ENCODE measurements at places on chromosomes 7 and 10. TPM values are rescaled to one million over a fixed set of nuclear protein-coding genes. Genes with fewer than 3 reads are reported as not detected.

DNA sequence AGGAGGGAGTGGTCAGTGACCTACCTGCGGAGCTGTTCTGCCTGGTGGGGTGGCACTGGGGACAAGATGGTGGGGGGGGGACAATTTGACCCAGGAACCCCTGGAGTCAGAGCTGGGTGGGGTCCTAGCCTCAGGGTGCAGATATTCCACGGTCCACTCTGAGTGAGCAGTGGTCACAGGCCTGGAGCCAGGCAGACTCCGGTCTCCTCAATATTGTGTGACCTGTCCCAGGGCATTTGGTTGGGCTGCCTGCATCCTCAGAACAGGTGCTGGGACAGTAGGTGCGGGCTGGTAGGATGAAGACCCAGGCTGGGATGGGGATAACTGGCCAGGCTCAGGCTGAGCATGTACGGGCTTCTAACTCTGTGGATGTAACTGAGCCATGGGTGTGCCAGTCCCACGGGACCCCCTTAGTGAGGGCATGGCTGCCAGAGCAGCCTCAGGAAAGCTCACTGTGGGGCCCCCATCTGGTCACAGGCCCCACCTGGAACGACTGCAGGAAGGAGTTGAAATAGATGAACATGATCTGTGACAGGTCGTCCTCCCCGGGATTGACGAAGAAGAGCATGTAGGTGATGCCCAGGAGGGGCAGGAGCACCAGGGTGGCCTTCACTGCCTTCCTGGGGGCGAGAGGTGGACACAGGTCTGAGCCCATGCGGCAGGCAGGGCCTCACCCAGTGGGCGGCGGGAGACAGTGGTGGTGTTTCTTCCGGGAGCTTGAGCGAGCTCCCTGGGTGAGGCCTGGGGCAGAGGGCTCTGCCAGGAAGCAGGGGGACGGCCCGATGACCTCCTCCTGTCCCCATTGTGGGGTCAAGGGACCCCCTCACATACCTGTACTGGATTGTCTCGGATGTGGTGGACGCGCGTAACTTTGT lies 26.9 kb downstream of the CRHR2 start:
- DNase-seq: no peak

- DNase-seq: peak; percentile 57
Measured at GRCh38 chr7:32204361-32205018, 134.3 kb upstream of the PDE1C start.

DNA sequence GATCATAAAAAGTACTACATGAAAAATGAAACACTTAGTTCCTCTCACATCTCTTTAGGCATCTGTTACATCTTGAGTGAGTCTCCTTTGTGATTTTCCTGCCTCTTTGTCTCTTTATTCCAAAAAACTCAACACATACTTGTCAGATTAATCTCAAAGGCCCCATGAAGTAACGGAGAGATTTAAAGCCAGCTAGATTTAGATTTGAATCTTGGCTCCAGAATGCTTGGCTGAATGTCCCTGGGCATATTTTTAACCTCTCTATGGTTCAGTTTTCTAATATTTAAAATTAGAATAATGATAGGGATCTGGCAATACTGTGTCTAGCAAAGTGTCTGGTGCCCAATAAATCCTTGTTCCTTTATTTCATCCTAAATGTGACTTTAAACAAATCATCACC lies 140.0 kb downstream of the DGKB start:
- no peak for DNase-seq

- DNase-seq: no peak
Measured at GRCh38 chr10:63965846-63966245, 444.6 kb downstream of the REEP3 start.

- peak; percentile 71 for DNase-seq
Measured at GRCh38 chr7:17680026-17680425, 260.3 kb downstream of the SNX13 start.

- no peak for DNase-seq
Measured at GRCh38 chr7:23350466-23350865, 51.3 kb downstream of the MALSU1 start.

- no peak for DNase-seq
Measured at GRCh38 chr10:129965959-129966358, 1.9 kb upstream of the EBF3 start.

DNA sequence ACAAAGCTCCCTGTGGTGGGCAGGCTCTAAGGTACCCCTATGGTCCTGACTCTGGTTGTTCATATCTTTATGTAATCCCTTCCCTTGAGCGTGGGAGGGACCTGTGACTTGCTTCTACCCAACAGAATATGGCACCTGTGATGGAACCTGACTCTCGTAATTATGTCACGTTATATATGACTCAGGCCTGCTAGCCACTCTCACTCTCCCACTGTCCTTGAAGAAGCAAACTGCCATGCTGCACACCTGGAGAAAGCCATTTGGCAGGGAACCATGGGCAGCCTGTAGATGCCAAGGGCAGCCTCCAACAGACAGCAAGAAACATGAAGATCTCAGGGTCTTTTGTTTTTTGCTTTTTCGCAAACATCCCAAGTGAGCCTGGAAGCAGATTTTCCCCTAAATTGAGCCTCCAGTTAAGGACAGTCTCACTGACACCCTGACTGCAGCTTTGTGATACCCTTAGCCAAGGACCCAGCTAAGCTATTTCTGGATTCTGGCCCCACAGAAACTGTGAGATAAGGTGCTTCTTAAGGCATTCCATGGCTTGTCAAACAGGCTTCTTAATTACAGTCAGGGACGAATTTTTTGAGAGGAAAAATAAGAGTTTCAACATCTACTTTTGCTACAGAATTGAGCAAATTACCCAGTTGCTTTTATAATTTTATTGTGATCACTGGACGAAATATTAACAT lies 49.6 kb downstream of the IFIT5 start:
- no peak for DNase-seq

- DNase-seq: peak; percentile 99
Measured at GRCh38 chr10:31603235-31604087, 284.4 kb downstream of the ZEB1 start.

DNA sequence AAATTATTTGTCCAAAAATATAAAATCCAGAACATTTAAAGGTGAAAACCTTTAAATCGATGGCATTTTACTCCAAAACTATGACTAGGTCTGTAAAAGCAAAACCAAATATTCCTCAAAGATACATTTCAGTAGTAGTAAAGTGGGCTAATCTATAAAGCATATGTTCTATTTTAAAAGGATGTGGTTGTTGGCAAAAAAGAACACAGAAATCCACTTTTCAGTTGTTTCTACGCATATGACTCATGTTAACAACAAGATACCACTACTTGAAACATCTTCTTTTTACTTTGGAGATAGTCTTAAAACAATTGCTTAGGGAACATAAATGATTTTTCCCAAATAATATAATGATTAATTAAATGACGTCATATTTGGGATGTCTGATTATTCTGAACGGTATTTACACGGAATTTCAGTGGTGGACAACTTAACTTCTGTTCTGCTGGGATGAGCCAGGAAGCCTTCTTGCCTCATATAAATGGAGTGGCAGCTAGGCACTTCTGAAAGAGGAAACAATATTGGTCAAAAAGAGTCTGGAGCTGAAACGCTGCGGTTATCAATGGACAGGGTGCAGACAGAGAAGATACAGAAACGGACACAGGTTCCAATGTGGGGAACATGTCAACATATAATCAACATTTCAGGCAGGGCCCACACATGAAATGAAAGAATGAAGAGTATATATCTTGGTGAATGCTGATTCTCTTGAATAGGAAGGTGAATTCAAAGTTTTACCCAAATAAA lies 78.5 kb downstream of the ETV1 start:
- no peak for DNase-seq

DNA sequence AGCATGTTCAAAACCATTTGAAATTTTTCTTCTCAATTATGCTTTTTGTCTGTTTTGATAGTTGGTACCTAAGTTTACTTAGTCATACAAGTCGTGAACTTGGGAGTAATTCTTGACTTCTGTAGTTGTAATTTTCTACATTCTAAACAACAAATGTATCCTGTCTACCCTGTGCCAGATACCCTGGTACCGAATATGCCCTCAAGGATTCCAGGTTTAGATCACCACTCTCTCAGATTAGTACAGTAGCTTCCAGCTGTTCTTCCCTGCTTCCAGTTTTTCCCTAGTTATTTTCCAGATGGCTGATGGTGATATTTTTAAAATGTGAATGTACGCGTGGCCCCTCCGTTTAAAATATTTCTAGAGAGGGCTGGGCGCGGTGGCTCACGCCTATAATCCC lies 6.5 kb downstream of the STAM start:
- peak; percentile 44 for DNase-seq

- no peak for DNase-seq
Measured at GRCh38 chr7:102321351-102322201, 34.7 kb downstream of the SPDYE6 start.

DNA sequence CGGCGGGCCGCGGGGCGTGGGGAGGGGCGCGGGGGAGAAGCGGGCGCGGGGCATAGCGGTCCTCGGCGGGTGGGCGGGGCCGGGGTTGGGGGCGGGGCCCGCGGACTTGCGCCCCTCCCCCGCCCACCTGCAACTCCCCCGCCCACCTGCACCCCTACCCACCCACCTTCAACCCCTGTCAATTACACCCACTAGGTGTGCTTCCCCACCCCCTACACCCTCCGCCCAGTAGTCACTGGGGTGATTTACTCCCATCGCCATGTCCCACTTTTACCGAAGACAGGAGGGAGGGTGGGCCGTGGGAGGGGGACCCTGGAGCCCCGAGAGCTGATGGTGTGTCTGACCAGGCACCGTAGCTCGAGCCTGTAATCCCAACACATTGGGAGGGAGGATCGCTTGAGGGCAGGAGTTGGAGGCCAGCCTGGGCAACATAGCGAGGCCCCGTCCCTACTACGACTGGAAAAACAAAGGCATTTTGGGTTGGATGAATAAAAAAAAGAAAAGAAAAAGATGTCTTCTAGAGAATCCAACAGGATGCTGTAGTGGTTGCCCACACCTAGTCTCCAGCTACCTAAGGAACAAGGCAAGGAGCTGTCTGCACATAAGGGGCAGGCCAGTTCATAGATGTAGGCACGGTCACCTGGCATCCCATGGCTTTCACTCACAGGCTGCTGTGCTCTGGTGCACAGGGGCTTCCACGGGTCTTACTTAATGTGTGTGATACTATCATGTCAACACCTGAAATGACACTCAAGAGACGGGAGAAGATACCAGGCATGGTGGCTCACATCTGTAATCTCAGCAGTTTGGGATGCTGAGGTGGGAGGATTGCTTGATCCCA lies 761 bp downstream of the KCTD7 start:
- no peak for DNase-seq

- no peak for DNase-seq
Measured at GRCh38 chr10:1114315-1114714, 58.1 kb downstream of the WDR37 start.

DNA sequence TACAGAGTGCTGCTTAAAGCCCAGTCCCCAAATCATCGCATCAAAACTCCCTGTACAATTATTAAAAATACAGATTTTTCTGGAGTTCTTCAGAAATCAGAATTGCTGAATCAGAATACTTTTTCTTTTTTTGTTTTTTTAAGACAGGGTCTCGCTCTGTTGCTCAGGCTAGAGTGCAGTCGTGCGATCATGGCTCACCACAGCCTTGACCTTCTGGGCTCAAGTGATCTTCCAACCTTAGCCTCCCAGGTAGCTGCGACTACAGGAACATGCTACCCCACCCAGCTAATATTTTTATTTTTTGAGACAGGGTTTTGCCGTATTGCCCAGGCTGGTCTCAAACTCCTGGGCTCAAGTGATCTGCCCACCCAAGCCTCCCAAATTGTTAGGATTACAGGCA lies 3.9 kb downstream of the BBIP1 start:
- peak; percentile 74 for DNase-seq

- DNase-seq: peak; percentile 21
Measured at GRCh38 chr7:142384493-142384922, 126.7 kb upstream of the PRSS58 start.

DNA sequence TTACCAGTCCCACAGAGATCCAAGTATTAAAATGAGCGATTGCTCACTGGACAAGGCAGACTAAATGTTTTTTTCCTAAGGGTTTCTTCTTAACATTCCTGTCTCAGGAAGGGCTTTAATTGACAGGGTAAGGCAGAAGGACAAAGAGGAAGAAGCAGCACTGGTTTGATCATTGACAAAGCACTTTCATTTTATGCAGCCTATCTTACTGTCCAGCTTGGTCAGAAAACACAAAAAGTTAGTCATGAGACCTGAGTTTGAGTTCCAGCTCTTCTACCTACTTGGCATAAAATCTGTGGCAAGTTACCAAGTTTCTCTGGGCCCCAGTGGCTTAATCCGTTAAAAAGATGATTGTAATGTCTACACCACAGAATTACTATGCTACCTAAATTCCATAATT lies 458.5 kb downstream of the GFRA1 start:
- DNase-seq: no peak

DNA sequence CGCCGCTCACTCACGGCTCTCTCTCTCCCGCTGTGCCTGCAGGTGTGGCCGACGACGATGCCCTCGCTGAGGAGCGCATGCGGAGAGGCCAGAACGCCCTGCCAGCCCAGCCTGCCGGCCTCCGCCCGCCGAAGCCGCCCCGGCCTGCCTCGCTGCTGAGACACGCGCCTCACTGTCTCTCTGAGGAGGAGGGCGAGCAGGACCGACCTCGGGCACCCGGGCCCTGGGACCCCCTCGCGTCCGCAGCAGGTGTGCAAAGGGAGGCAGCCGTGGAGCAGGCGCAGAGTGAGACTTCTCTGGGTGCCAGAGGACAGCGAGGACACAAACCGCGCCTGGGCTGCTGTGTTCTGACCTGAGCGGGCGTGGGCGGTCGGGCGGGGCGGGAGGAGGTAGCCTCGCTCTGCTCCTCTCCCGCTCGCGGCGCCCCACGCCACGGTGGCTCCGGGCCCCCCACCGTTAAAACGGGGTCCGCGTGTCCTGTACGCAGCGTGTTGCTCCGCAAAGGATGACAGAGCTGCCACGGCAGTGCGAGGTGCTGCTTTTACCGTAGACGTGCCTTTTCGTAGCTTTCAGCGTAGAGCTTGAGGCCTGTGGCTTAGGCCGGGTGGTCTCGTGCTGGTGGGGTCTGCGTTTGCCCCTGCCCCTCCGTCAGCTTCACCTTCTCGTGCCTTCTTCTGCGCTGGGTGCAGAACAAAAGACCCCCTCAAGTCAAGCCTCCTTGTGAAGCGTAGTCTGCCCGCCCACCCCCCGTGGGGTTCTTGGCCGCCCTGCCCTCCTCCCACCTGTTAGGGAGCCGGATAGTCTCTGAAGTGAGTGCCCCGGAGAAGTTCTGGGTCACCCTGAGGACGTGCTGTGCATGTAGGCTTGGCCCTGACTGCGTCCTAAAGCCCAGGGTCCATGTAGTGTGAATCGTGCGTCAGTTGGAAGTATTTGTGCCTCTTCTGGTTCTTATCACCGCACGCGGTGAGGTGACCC lies 73.2 kb downstream of the DNAJB6 start:
- DNase-seq: no peak

GRCh38 chr10:59753267-59753666 lies at the start of gene MRLN:
MRLN (minus strand) TSS chr10:59753455.
- no peak for DNase-seq

TAS2R41 gene
- total RNA-seq: not detected

JAZF1 gene
- total RNA-seq: 4.0 TPM

TMEM196 gene
- total RNA-seq: not detected

NPTX2 gene
- 40.5 TPM for total RNA-seq

CPA2 gene
- total RNA-seq: not detected

All from Caki2 (cell line).